WTC11 (cell line): ENCODE measurements at places on chromosomes 7 and 10.
A peak's percentile ranks its signal among the peaks of the same experiment; 100 is the strongest.

DNA sequence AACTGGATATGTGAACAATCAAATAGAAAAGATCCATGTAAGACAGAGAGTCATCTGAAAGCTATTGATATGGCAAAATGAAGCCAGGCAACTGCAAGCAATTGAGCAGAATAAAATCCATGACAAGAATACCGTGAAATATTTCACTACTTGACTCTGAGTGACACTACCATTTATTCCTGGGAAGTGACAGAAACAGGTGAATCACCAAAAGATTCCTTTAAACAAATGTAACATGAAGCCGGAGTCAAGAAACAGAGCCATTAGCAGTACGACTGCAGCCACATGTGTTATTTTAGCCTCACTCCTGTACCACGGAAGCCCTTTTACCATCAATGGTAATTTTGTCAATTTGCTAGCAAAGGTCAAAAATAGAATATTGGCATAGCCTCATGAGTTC is 197.7 kb upstream of the POT1 start:
- peaks cover 18% of the 10 kb centered on the region for H3K4me1 ChIP-seq
- no peak for DNase-seq
- no peak overlapping the region for H3K27ac ChIP-seq
- H3K36me3 ChIP-seq = no peaks in the 10 kb centered on the region
- no peaks in the 10 kb centered on the region for H3K27me3 ChIP-seq

GRCh38 chr10:3119796-3120459 is 52.6 kb downstream of the PFKP start:
- no peaks in the 10 kb centered on the region for H3K27me3 ChIP-seq
- DNase-seq = peak; percentile 34

DNA sequence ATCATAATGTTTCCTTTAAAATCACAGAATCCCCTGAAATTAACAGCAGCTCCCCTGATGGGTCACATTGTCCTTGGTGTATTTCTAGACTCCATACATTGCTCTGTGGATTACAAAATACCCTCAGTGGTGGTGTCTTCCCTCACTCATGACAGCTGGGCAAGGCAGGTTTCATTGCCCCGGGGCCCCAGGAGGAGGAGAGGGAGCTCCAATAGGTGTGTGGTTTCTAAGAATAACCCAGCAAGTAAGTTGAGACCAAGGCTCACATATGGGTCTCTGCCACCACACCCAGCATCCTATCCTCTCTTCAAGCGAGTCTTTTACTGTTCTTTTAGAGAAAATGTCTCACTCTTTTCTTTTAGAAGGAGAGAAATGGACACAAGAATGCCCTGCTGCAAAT is 63.6 kb downstream of the PKD1L1 start:
- H3K36me3 ChIP-seq = no peaks in the 10 kb centered on the region
- no peak overlapping the region for H3K27ac ChIP-seq
- no peaks in the 10 kb centered on the region for H3K27me3 ChIP-seq
- no peaks in the 10 kb centered on the region for H3K4me1 ChIP-seq
- H3K4me3 ChIP-seq = no peak overlapping the region

GRCh38 chr7:71865172-71865571 is 547.0 kb downstream of the CALN1 start:
- no peaks in the 10 kb centered on the region for H3K36me3 ChIP-seq
- H3K27me3 ChIP-seq = no peaks in the 10 kb centered on the region; the same call in 1 of the 2 replicates
- no peak for DNase-seq
- H3K4me1 ChIP-seq = no peaks in the 10 kb centered on the region
